Mammary epithelial cell (primary cell): ENCODE measurements at places on chromosomes 11 and 22. TPM values are rescaled to one million over a fixed set of nuclear protein-coding genes. Genes with fewer than 3 reads are reported as not detected.

The FOSL1 gene
- total RNA-seq, result 275 and 324 TPM in 2 replicates

The JHY gene
- 7.7 TPM for total RNA-seq

The ZBTB16 gene
- total RNA-seq, result 1.6 and 1.9 TPM in 2 replicates

The C11orf52 gene
- total RNA-seq, result 0.59 and 1.6 TPM in 2 replicates

The NNMT gene
- total RNA-seq, result 131 and 169 TPM in 2 replicates

The OR8K5 gene
- not detected in 2 replicates for total RNA-seq

The ELMOD1 gene
- 0.17 TPM for total RNA-seq

The CLDN5 gene
- total RNA-seq, result not detected

The HPX gene
- total RNA-seq, result 2.0 and 2.2 TPM in 2 replicates

The SEPTIN5 gene
- total RNA-seq, result 20.5 TPM

The STIP1 gene
- 105 TPM for total RNA-seq

The KRTAP5-11 gene
- not detected for total RNA-seq

The KIRREL3 gene
- under 0.01 TPM for total RNA-seq

The XKR3 gene
- total RNA-seq, result not detected

The CCDC116 gene
- 0.17 TPM for total RNA-seq

The ZNF280B gene
- 0.83 TPM for total RNA-seq

The ZP1 gene
- not detected for total RNA-seq

The POU2AF2 gene
- total RNA-seq, result not detected

The KMT5B gene
- 23.0 TPM for total RNA-seq

The IL17REL gene
- not detected in 2 replicates for total RNA-seq

The LRRC56 gene
- 1.2 and 1.4 TPM in 2 replicates for total RNA-seq

The FAM83F gene
- 41.0 TPM for total RNA-seq

The VWCE gene
- 0.82 and 1.5 TPM in 2 replicates for total RNA-seq

The CD248 gene
- not detected in 2 replicates for total RNA-seq

The NEFH gene
- total RNA-seq, result 0.07 TPM in 1 of 2 replicates, not detected in the other

The CDHR5 gene
- total RNA-seq, result not detected

The SLC37A2 gene
- total RNA-seq, result 58.5 and 85.5 TPM in 2 replicates

The F2 gene
- total RNA-seq, result not detected in 2 replicates

The KCNQ1 gene
- total RNA-seq, result 0.67 TPM in 1 of 2 replicates, not detected in the other

The OR8G5 gene
- total RNA-seq, result not detected

The RGL4 gene
- total RNA-seq, result not detected

The FBLN1 gene
- total RNA-seq, result 130 and 135 TPM in 2 replicates

The SLC22A9 gene
- not detected in 2 replicates for total RNA-seq

The RIMBP3B gene
- total RNA-seq, result not detected in 2 replicates

The MMP7 gene
- not detected in 2 replicates for total RNA-seq

The SLC17A6 gene
- not detected in 2 replicates for total RNA-seq

The BANF1 gene
- 174 and 202 TPM in 2 replicates for total RNA-seq

The B4GALNT4 gene
- total RNA-seq, result 7.0 and 16.2 TPM in 2 replicates

The ADAMTS8 gene
- total RNA-seq, result not detected in 2 replicates

The ARHGAP8 gene
- 45.6 and 47.6 TPM in 2 replicates for total RNA-seq
